ENCODE measurements at places on chromosomes 3 and 15.

DNA sequence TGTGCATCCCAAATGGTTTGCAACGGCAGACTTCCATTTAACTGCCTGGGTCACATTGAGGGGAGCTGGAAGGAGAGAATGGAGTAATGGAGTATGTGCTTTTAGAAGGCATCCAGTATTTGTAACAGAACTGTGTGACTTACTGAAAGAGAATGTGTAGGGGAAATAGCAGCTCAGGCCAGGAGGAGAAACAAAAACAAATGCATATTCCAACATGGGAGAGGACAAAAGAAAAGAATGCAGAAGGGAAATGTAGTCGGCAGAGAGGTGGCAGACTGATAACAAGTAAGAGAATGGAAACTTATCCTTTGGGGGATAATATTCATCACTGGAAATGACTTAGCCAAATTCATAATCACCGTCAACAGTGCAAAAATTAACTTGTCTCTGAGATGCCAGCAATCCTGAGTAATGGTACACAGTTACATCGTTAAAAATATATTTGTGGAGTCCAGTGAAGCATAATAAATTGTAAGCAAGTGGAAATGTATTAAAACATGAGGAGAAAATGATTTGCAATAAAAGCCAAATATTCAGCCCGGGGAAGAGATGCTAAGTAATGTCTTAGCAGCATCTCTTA lies 294.9 kb upstream of the SGO1 start:
- DNase-seq, result no peak

DNA sequence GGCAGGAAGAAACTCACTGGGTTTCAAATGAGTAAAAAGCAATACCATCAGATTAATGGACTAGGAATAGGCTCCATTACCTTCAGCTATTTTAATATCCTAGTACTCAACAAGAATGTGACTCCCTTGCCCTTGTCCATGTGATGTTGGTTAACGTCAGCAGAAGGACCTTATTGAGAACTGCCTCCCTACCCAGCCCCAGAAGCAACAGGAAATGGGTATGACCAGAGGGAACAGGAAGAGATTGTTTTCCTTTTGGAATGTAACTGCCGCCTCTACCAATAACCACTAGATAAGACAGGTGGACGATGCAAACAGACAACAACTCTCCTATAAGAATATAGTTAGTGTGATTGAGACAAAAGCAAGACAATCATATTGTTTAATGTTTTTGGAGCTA lies 10.4 kb upstream of the MME start:
- DNase-seq, result no peak

DNA sequence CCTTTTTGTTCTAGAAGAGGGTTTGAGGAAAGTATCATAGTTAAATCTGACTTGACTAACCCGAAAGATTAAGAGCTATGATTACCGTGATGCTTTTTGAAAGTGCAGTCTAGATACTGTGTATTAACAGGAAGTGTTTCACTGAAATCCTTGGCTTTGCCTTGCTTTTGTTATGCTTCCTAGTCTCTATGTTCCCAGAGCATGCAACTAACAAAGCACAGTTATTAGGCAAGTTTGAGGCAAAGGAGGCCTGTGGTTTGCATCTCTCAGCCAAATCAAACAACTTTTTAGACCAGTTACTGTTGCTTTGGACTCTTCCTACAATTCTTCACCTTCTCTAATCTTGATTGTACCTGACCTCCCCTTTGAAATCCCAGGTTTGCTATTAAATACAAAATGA lies 3.9 kb downstream of the LXN start:
- no peak for DNase-seq

GRCh38 chr15:26115229-26115943 lies 252.3 kb upstream of the ATP10A start:
- DNase-seq, result no peak

DNA sequence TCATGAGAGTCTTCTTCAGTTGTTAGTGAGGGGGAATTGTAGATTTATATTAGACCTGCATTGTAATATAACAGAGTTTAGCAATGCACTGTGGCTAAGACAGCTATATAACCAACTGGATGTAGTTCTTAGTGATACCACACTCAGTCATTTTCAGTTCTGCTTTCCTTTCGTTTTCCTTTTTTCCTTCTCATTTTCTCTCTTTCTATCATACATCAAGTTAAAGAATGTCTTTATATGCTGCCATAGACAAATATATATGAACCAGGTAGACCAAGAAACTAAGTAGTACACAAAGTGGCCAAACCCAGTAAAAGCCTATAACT lies 43.7 kb upstream of the CD47 start:
- DNase-seq, result no peak

DNA sequence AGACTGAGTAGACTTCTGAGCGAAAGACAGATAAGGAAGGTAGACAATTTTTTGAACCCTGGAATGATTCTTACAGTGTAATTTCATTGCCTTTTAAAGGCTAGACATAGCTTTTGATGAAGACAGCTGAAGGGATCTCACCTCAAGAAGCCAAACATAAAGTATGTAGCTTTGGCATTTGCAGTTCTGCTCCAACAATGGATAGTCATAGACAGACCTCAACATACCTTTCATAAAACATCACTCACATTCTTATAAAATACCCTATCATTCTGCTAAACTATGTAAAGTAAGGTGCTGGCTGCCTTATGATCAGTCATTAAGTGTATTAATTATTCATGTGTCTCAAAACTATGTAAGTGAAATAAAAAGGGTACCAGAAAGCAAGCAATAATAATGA lies 70.0 kb downstream of the UBE3A start:
- DNase-seq, result no peak

- no peak for DNase-seq
Measured at GRCh38 chr3:125200731-125201139, 11.8 kb downstream of the SLC12A8 start.

- DNase-seq, result no peak
Measured at GRCh38 chr15:67147396-67147949, 82.1 kb downstream of the SMAD3 start.

DNA sequence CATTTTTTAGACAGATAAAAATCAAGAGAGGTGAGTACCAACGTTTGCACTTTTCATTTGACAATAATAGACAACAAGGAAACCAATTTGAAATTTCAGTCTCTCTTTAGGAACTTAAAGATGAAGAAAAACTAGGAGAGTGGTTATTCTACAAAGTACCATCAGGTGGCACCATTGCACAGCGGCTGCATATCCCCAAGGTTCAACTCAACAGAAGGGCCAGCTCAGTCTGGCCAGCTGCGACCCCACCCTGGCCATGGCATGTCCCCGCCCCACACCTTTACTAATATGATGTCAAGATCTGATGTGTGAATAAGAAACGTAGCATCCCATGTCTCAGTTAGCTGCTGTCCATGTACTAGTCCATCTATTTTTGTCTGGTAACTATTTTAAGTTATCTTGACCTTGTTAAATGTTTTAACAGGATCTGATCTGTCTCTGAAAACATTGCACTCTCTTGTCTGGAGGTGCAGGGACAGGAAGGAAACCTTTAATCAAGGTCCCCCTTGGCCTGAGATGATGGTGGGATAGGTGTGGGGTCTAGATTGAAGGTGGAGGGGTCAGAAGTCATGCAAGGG lies 35.5 kb upstream of the CGNL1 start:
- no peak for DNase-seq

- DNase-seq, result no peak
Measured at GRCh38 chr15:53034767-53035245, 244.7 kb upstream of the ONECUT1 start.

DNA sequence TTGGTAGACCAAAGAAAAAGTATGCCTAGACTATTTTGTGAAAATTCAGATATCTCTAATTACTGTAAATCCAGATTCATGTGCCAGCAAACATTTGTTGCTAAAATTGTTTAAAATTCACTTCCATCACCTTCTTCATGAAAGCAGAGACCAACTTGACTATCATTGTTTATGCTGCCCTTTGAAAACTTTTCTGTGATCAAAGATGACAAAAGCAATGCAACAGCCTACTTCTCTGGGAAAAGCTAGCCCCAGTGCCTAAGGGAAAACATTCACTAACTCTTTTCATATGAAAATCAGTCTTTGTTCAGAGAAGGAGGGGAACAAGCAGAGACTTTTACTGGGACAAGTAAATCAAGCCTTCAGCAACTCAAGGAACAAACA lies 178.0 kb upstream of the P2RY1 start:
- DNase-seq, result no peak

DNA sequence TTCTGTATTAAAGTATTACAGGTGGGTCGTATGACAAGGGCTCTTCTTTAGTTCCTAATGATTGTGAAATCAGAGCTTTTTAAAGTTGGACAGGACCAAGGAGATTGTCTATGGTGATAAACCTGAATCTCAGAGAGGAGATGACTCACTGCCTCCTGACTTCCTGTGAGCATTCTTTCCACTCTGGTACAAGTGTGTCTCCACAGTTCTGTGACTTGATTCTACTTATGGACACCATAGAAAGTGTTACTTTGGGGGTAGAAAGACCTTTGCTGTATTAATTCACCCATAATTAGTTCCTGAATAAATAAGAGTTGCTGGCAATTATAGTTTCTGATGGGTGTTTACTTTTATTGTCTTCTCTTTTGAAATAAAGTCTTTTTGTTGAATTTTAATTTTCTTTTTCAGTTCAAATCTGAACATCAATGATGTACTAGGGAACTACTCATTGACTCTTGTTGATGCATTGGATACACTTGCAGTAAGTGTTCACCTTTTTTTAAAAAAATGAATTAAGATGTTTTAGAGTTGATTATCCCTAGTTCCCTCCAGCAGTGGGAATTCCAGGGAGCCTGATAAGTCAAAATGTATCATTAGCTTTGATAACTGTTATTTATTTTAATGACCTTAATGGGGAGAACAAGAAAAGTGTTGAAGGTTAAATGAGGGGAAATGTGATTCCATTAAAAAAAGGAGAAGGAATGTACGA lies 7.4 kb downstream of the EDEM1 start:
- DNase-seq, result no peak

DNA sequence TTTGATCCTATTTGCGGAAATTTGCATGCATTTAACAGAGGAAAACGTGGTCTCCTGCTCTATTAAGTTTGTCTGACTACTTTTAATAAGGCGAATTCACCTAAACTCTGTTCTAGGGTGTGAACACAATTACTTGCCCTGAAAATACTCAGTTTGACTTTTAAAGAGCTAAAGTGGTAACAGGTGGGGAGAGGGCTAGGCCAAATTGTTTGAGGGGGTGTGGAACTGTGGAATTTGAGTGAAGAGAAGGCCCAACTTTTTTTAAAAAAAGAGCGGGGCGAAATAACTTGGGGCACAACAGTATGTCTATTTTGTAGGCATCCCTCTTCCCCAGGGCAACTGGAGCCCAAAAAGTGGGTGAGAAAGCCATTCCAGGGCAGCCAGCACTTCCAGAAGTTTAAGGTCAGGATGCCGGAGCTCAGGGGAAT lies 580 bp upstream of the FXR1 start:
- no peak for DNase-seq

- DNase-seq, result no peak
Measured at GRCh38 chr3:8741581-8742261, 8.1 kb downstream of the CAV3 start.

GRCh38 chr3:176510097-176510496 lies 687.2 kb downstream of the TBL1XR1 start:
- no peak for DNase-seq

GRCh38 chr3:41301548-41301947 lies 102.2 kb downstream of the CTNNB1 start:
- DNase-seq, result no peak

- DNase-seq, result no peak
Measured at GRCh38 chr15:32649342-32649741, 7.8 kb downstream of the SCG5 start.

Measured in NCI-H2081 treated with DMSO at 0.1 percent for 48 hours (cell line).